ENCODE measurements at places on chromosomes 11 and 22. TPM values are rescaled to one million over a fixed set of nuclear protein-coding genes. Genes with fewer than 3 reads are reported as not detected.
A peak's percentile ranks its signal among the peaks of the same experiment; 100 is the strongest.

The SCN2B gene
- not detected for total RNA-seq

The ST14 gene
- total RNA-seq, result 0.82 TPM

The FREY1 gene
- 6.8 TPM for total RNA-seq

The KCNK7 gene
- 2.3 TPM for total RNA-seq

The OR1S2 gene
- not detected for total RNA-seq

The PDGFD gene
- 1.2 TPM for total RNA-seq

GRCh38 chr11:44397586-44398178 lies 87.7 kb upstream of the ALX4 start:
- no peaks in the 10 kb centered on the region for H3K36me3 ChIP-seq
- no peaks in the 10 kb centered on the region for H3K4me1 ChIP-seq
- no peak overlapping the region for H3K27ac ChIP-seq

DNA sequence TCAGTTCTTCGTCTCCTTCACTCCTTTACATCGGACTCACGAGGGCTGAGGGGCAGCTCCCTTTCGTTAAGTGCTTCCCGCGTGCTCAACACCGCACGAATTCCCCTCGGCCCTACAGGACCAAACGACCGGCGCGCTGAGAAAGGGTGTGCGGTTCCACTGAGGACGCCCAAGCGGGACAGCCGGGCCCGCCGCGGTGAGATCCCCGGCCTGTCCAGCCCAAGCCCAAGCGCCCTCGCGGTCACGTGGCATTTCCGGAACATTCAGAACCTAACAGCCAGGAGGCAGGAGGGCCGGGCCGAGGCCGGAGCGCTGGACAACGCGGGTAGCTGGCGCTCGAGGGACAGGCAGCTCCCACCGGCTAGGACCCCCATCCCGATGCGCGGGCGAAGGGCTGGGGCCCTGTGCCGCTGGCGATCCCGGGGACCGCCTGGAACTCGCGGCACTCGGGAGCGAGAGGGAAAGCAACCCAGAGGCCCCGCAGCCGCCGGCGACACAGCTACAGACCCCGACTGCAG lies 737 bp upstream of the STIP1 start:
- peak overlapping the region; percentile 73 for H3K4me3 ChIP-seq
- no peak for DNase-seq
- H3K36me3 ChIP-seq, result no peaks in the 10 kb centered on the region
- no peaks in the 10 kb centered on the region for H3K27me3 ChIP-seq
- H3K4me1 ChIP-seq, result peaks cover 6% of the 10 kb centered on the region
- peak overlapping the region; percentile 40 for H3K27ac ChIP-seq

GRCh38 chr22:45238076-45238956 lies 2.4 kb downstream of the KIAA0930 start:
- H3K4me1 ChIP-seq, result peaks cover 3% of the 10 kb centered on the region
- H3K4me3 ChIP-seq, result no peak overlapping the region
- no peak for DNase-seq
- no peak overlapping the region for H3K27ac ChIP-seq
- H3K27me3 ChIP-seq, result no peaks in the 10 kb centered on the region

- peaks cover 16% of the 10 kb centered on the region for H3K4me1 ChIP-seq
- peak overlapping the region; percentile 60 for H3K27ac ChIP-seq
- H3K4me3 ChIP-seq, result no peak overlapping the region
- H3K36me3 ChIP-seq, result no peaks in the 10 kb centered on the region
These were observed 316.0 kb downstream of the ETS1 start for GRCh38 chr11:128271401-128271800.

DNA sequence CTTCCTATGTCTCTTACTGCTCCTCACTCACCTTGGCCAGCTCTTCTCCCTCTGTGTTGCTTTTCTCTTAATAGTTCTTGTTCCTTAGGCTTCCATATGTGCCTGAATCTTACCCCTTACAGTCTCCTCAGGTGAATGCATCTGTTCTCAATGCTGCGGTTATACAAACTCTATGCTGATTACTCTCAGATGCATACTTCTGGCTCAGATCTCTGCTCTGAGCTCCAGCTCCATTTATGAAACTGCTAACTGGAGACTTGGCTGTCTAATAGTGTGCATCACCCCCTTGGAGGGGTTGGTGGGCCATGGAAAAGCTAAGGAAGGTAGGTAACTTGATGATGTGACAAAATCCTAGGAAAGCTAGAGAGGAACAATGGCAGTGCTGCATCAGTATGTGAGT lies 422.5 kb downstream of the TMEM135 start:
- H3K36me3 ChIP-seq, result no peaks in the 10 kb centered on the region
- H3K27ac ChIP-seq, result no peak overlapping the region
- no peaks in the 10 kb centered on the region for H3K4me1 ChIP-seq
- no peaks in the 10 kb centered on the region for H3K27me3 ChIP-seq

GRCh38 chr22:42617155-42617983 lies 2.7 kb upstream of the POLDIP3 start:
- H3K27me3 ChIP-seq, result no peaks in the 10 kb centered on the region
- H3K4me1 ChIP-seq, result peaks cover 31% of the 10 kb centered on the region
- H3K27ac ChIP-seq, result peak overlapping the region; percentile 34
- no peak overlapping the region for H3K4me3 ChIP-seq

DNA sequence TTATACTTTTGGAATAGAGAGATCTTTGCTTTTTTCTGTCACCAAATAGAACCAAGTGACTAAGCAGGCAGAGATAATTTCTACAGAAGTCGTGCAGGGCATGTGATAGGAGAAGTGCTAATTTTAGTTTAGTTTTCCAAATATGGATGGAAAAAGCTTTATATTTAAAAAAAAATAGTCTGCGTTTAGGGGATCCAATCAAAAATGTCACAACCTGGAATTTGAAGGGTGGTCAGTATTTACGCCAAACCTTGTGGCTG lies 165.7 kb downstream of the LDLRAD3 start:
- no peaks in the 10 kb centered on the region for H3K4me1 ChIP-seq
- H3K27me3 ChIP-seq, result no peaks in the 10 kb centered on the region
- no peak overlapping the region for H3K4me3 ChIP-seq
- H3K27ac ChIP-seq, result no peak overlapping the region
- DNase-seq, result no peak
- H3K36me3 ChIP-seq, result no peaks in the 10 kb centered on the region

- H3K4me1 ChIP-seq, result no peaks in the 10 kb centered on the region
- no peaks in the 10 kb centered on the region for H3K36me3 ChIP-seq
- H3K27me3 ChIP-seq, result peaks cover 23% of the 10 kb centered on the region
- H3K4me3 ChIP-seq, result no peak overlapping the region
- DNase-seq, result no peak
These were observed 1019.1 kb downstream of the TBC1D22A start for GRCh38 chr22:47781427-47782111.

- H3K27ac ChIP-seq, result no peak overlapping the region
- DNase-seq, result no peak
- peaks cover 58% of the 10 kb centered on the region for H3K4me1 ChIP-seq
- no peaks in the 10 kb centered on the region for H3K27me3 ChIP-seq
These were observed 7.8 kb downstream of the TBC1D10A start for GRCh38 chr22:30318799-30319419.

DNA sequence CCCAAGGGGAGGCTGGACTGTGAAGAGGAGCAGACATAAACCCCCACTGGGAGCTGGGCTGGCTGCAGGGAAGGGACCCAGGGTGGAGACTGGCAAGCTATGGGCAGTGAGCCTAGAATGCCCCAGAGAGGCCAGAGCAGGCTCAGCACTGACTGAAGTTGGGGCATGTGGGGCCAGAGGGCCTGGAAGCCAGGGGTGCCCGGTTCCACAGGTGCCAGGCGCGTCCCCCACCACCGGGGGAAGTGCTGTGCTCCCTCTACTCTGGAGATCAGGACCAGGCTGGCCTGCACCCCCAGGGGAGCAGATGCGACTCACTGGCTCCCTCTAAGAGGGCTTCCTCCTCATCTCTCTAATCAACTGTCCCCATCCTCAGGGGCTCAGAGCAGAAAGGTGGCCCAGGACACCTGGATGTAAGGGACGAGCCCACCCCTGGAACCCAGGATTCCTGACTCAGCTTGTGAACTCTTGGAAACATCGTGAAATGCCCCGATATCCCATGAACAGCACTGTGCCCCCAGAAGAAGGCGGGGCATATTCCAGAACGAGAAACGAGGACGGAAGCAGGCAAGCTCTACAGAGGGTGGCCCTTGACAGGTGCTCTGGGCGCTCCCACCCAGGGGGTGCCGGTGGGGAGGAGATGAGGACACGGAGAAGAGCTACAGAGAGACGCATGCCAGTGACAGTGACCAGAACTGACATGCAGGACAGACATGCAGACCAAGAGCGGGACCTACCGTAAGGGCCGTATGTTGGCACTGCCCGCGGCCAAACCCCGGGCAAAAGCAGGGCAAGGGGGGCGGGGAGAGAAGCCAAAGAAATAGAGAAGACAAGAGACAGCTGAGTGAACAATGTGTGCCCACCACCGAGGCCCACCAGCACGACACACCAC lies 20.4 kb downstream of the MAFF start:
- peaks cover 23% of the 10 kb centered on the region for H3K36me3 ChIP-seq
- no peak overlapping the region for H3K27ac ChIP-seq
- no peaks in the 10 kb centered on the region for H3K27me3 ChIP-seq
- no peak for DNase-seq
- H3K4me3 ChIP-seq, result no peak overlapping the region

GRCh38 chr11:83723999-83724398 lies 437.8 kb upstream of the CCDC90B start:
- H3K27me3 ChIP-seq, result no peaks in the 10 kb centered on the region
- H3K4me1 ChIP-seq, result no peaks in the 10 kb centered on the region
- no peak overlapping the region for H3K4me3 ChIP-seq
- DNase-seq, result no peak
- H3K27ac ChIP-seq, result no peak overlapping the region
- no peaks in the 10 kb centered on the region for H3K36me3 ChIP-seq

DNA sequence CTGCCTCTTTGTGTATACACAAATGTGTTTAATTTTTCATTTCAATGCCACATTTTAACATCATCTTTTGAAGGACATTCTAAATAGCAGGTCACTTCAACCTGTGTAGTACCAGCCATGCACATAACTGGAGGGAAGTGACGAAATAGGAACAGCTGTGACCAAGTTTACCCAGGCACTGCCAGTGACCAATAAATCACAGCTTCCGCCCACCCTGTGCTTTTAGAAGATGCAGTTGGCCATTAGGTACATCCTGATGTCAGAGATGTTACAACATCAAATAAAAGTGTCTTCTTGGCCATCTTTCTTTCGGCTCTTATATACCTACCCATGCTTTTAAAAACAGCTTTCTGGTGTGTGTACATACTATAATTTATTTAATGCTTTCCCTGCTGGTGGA lies 7.8 kb downstream of the LDLRAD3 start:
- no peaks in the 10 kb centered on the region for H3K4me1 ChIP-seq
- no peaks in the 10 kb centered on the region for H3K27me3 ChIP-seq
- no peaks in the 10 kb centered on the region for H3K36me3 ChIP-seq
- H3K27ac ChIP-seq, result no peak overlapping the region
- DNase-seq, result no peak
- no peak overlapping the region for H3K4me3 ChIP-seq

DNA sequence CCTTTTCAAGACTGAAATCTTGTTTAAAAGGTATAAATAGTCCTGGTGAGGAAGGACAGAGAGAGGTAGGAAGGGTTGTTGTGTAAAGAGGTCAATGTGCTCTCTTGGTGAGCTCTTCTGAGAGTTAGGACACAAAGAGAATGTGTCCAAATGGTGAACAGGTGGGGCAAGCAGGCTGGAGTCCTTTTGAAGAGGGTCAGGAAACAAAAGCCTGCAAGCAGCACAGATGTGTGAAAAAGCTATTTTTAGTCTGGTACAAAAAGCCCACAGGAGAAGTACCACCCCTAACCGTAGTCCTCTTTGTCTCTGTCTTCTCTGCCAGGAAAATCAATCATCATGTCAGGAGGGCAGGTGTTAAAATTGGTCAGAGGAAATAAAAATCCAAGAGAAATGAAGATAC lies 54.4 kb upstream of the SYN3 start:
- no peaks in the 10 kb centered on the region for H3K36me3 ChIP-seq
- H3K4me3 ChIP-seq, result no peak overlapping the region
- no peak overlapping the region for H3K27ac ChIP-seq
- DNase-seq, result no peak
- no peaks in the 10 kb centered on the region for H3K4me1 ChIP-seq

GRCh38 chr11:45208135-45208534 lies 61.7 kb downstream of the PRDM11 start:
- peaks cover 2% of the 10 kb centered on the region for H3K36me3 ChIP-seq
- H3K4me3 ChIP-seq, result no peak overlapping the region
- no peaks in the 10 kb centered on the region for H3K27me3 ChIP-seq
- no peak overlapping the region for H3K27ac ChIP-seq

- no peaks in the 10 kb centered on the region for H3K36me3 ChIP-seq
- no peak for DNase-seq
- H3K4me1 ChIP-seq, result no peaks in the 10 kb centered on the region
- H3K27me3 ChIP-seq, result no peaks in the 10 kb centered on the region
These were observed 2.7 kb downstream of the SPI1 start for GRCh38 chr11:47375546-47376085.

DNA sequence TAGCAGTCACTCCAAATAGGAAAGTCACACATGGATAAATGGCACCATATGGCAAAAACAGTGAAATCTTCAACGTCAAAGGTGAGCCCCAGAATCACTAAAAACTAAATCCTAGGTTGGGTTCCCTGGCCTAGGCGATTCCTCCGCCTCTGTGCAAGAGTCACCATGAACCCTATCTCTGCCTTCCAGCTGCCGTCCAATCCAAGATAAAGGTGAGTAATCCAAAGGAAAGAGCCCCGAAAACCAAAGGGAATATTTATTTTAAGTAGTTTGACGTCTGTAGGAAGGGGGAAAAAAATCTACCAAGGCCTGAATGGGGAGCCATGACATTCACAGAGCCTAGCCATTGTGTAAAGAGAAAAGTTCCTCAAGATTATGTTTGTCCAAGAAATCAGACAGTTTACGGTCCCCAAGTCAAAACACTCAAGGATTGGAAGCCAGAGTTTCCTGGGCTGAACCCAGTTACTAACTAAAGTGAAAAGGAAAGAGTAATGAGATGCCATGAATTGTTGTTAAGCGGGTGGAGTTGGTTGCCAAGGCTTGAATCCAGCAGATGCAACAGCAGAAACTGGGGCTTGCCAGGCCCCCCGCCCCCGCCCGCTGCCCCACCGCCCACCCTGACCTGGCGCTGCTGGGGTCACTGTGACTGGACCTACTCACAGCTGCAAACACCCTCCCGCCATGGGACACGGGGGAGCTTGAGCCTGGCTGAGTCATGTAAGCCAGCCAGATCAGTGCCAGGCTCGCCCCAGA lies 39.7 kb upstream of the ETS1 start:
- H3K27me3 ChIP-seq, result no peaks in the 10 kb centered on the region
- peaks cover 84% of the 10 kb centered on the region for H3K4me1 ChIP-seq
- no peak overlapping the region for H3K4me3 ChIP-seq
- H3K36me3 ChIP-seq, result no peaks in the 10 kb centered on the region
- DNase-seq, result no peak
